ENCODE measurements at places on chromosomes 1 and 21. TPM values are rescaled to one million over a fixed set of nuclear protein-coding genes. Genes with fewer than 3 reads are reported as not detected.

GRCh38 chr21:14557413-14557812 is 11.3 kb upstream of the SAMSN1 start:
- no peaks in the 10 kb centered on the region for H3K36me3 ChIP-seq
- no peak for DNase-seq
- H3K4me1 ChIP-seq = peaks cover 15% of the 10 kb centered on the region

- peak; percentile 64 for DNase-seq
- H3K4me1 ChIP-seq = no peaks in the 10 kb centered on the region
- no peaks in the 10 kb centered on the region for H3K36me3 ChIP-seq
- H3K27ac ChIP-seq = no peak overlapping the region
Observed at GRCh38 chr1:44594871-44595735, 79.2 kb downstream of the TMEM53 start.

DNA sequence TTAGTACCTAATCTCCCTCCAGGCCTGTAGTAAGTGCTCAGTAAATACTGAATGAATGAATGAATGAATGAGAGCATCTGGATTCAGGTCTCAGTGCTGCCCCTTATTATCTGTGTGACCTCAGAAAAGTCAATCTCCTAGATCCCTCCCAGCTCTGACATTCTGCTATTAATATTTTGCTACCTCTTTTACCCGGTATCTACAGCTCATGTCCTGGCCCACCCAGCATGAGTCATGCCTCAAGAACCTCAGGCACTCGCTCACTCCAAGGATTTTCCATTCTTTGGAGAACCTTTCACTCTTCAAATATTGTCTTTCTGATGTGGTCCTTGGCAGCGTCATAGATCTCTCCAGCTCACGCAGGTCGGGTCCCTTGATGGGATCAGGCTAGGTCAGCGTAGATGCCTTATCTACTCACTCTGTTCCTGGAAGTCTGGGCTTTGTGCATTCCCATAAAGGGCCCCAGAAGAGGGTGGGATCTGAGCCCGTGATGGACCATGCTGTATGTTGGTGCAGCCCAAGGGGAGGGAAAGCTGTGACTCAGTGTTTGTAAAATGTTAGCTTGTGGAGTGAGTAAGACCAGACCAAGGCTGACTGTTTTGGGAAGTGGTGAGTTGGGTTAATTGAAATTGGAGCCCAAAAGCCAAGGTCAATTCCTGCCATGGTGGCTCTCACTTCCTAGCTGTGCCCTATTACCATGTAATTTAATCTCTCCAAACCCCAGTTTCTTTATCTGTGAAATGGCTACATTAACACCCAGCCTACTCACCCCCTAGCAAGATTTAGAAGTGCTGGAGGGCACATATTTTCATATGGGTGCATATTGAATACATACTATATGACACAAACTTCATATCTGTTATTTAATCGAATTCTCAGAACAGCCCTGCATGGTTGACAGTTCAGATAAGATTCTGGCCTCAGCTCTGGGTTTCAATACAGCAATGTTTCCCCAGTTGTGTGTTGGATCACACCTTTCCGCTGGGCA is 214.1 kb upstream of the USP24 start:
- no peak overlapping the region for H3K4me3 ChIP-seq
- H3K27me3 ChIP-seq = peaks cover 9% of the 10 kb centered on the region
- H3K4me1 ChIP-seq = no peaks in the 10 kb centered on the region
- no peak for DNase-seq

DNA sequence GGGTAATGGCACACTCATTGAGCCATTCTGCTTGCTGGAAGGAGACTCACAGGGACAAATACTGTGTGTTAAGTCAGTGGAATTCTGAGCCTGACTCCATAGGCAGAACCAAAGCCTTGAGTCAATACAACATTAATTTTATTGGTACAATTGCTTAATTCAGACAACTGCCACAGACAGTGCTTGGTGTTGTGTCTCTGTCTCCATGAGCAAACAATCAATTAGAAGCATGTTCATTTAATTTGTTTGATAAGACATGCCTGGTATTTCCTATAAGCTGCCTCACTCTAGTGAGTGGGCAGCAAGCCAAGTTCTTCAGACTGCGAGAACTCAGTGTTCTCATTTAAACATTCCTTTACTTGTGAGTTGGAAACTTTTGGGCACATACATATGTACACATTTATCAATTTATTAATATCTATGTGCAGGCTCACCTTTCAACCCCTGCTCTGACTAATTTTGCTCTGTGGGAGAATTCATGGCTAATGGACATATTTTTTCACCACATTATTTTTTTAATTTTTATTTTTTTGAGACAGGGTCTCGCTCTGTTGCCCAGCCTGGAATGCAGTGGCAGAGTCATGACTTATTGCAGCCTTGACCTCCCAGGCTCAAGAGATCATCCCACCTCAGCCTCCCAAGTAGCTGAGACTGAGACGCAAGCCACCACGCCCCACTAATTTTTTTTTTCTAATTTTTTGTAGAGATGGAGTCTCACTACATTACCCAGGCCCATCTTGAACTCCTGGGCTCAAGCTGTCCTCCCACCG is 4.5 kb upstream of the SRSF10 start:
- H3K4me1 ChIP-seq = peaks cover 7% of the 10 kb centered on the region
- H3K36me3 ChIP-seq = no peaks in the 10 kb centered on the region
- no peaks in the 10 kb centered on the region for H3K27me3 ChIP-seq
- no peak overlapping the region for H3K27ac ChIP-seq

DNA sequence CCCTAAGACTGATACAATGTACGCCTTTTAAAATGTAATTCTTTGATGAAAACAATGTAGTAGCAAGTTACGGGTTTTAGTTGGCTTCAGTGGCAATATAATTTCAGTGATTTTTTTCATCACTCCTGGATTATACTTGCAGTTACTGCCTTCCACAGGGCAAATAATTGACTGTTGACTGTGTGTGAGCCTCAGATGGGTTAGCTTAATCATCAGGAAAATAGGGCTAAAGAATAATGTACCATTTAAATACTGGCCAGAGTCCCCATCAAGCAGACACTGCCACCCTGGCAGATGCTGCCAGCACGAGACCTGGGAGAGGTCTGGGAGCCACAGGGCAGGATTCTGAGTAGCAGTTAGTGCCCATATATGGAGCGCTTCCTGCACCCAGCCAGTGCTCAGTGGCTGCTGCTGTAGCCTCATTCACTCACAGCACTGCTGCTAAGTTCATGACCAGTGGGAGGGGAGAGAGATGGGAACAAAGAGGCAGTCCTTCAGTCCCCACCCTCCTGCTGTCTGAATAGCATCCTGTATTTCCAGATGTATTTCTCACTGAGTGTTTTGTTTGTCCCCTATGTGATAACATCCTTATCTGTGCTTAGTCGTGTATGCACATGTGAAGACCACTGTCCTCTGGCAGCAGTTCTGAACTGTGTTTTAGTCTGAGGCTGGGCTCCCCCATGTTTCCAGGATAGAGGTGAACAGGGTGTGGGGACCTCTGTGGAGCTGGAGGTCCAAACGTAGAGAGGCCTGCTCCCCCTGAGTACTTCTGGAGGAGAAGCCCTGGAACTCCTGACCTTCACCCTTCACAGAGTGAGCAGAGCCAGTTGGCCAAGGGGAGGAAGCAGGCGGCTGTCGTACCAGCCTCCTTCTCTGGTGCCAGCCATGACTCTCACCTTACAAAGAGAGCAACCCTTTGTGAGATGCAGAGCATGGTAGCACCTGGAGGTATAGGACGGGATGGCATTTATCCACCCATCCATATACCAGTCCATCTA is 80.4 kb downstream of the ADARB1 start:
- H3K27me3 ChIP-seq = no peaks in the 10 kb centered on the region
- no peak overlapping the region for H3K4me3 ChIP-seq
- H3K36me3 ChIP-seq = no peaks in the 10 kb centered on the region
- H3K27ac ChIP-seq = no peak overlapping the region
- DNase-seq = no peak

DNA sequence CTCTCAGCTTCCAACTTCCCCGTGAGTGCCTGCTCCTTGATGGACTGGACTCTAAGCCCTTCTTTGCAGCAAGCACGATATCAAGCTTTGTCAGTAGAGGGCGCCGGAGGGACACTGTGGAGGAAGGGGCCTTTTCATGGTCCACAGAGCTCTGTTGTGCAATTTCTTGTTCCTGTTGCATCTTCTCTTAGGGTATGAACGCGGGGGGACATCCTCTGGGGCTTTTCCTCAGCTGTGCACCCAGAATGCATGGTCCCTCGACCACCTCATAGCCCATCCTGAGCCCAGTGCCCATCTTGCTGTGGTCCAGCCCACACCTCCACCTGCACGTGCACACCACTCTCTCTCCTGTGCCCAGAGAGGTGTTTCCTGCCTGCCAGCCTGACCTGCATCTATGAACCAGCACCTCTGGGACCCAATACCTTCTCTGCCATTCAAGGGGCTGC is 556.8 kb downstream of the PTPRU start:
- H3K27me3 ChIP-seq = no peaks in the 10 kb centered on the region
- H3K27ac ChIP-seq = no peak overlapping the region
- no peak overlapping the region for H3K4me3 ChIP-seq
- peak; percentile 5 for DNase-seq
- no peaks in the 10 kb centered on the region for H3K36me3 ChIP-seq

DNA sequence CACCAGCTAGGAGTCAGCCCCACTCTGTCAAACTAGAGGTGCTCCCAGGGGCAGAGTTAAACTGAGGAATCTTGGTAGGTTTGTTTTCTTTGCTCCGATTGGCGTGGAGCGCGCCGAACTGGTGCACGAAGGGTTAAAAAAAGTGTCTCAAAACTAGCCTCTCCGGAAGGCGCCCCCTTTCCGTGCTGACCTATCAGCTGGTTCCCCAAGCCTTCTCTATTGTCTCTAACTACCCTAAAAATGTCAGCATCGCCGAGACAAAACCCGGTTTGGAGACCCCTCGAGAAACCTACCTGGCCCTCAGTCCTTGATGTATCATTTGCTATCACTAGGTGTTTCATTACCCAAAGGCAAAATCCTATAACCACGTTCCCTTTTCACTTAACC is 2.2 kb downstream of the TGFB2 start:
- no peak overlapping the region for H3K27ac ChIP-seq
- no peaks in the 10 kb centered on the region for H3K36me3 ChIP-seq

- H3K4me3 ChIP-seq = no peak overlapping the region
- H3K27me3 ChIP-seq = no peaks in the 10 kb centered on the region
- H3K27ac ChIP-seq = no peak overlapping the region
Observed at GRCh38 chr1:55767171-55767570, 552.0 kb upstream of the USP24 start.

DNA sequence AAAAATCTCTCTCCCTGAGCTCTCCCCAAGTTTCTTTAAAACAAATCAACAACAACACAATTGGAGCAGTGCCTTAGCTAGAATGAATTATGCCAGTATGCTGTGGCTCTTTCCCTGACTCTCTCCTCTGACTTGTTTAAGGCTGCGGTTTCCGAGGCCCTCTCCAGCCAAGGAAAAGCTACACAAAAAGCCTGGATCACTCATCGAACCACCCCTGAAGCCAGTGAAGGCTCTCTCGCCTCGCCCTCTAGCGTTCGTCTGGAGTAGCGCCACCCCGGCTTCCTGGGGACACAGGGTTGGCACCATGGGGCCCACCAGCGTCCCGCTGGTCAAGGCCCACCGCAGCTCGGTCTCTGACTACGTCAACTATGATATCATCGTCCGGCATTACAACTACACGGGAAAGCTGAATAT is 1.9 kb downstream of the S1PR1 start:
- peak; percentile 84 for DNase-seq
- peak overlapping the region; percentile 64 for H3K4me3 ChIP-seq
- peaks cover 59% of the 10 kb centered on the region for H3K4me1 ChIP-seq
- H3K27me3 ChIP-seq = no peaks in the 10 kb centered on the region
- peak overlapping the region; percentile 71 for H3K27ac ChIP-seq
- H3K36me3 ChIP-seq = peaks cover 37% of the 10 kb centered on the region

GRCh38 chr1:156458181-156458503 is 42.4 kb downstream of the MEF2D start:
- H3K27me3 ChIP-seq = no peaks in the 10 kb centered on the region
- peaks cover 12% of the 10 kb centered on the region for H3K4me1 ChIP-seq
- DNase-seq = no peak
- no peak overlapping the region for H3K4me3 ChIP-seq

DNA sequence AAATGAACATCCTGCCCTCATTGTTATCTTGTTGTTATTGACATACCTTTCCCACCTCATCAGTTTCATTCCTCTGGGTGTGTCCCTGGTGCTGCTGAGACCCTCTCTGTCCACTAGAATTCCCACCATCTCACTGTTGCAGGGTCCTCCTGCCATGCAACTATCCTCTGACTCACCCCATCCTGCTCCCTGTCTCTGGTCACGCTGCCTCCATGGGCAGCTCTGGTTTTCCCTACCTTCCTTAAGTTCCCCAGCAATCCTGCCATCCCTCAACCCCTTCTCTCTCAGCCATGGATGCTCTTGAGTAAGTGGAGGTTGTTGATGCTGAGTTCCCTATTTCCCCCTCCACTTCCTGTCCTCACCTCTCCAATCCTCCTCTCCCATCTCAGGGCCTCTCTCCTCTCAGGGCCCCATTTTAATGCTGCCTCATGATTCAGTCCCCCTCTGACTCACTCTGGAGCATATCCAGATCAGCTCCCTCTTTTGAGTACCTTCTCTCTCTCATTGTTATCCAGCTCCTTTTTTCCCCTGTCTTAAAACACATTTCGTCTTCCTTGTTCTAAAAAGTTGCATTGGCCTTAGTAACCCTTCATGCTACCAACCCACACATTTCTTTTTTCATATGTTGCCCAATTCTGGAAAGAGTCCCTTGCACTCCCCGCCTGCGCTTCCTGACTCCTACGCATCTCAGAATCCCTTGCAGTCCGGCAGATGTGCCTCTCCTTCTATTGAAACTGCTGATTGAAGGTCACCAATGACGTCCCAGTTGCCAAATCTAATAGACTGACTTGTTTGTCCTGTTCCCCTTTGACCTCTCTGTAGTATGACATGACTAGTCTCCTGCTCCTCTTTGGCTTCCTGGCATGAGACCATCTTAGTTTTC is 92.0 kb downstream of the CNIH3 start:
- no peak for DNase-seq
- no peak overlapping the region for H3K4me3 ChIP-seq
- no peaks in the 10 kb centered on the region for H3K27me3 ChIP-seq
- H3K4me1 ChIP-seq = no peaks in the 10 kb centered on the region
- no peak overlapping the region for H3K27ac ChIP-seq

DNA sequence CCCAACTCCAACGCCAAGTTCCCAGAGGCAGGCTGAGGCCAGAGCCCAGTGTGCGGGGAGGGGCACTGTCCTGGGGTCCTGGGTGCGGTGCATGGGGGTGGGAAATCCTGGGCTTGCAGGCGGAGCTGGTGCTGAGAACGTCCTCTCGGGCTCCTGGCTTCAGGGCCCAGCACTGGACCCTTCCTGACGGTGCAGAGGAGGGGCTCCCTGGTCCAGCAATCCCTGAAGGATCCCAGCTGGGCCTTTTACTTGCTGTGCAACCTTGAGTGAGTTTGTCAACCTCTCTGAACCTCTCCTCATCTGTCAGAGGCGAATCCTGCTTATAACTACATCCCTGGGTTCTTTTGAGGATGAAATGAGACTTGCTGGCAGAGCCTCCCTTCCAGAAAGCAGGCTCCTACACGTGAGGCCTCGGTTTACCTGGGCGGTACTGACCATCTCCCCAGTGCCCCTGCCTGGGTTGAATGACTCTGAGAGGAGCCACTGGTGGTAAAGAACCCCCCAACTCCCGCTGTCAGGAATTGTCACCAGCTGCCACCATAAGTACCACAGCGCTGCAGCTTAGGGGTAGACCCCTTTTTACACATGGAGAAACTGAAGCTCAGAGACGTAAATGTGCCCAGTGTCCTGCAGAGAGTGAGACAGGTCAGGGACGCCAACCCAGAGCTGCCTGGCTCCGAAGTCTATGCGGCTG is 77.3 kb downstream of the DHRS3 start:
- peak overlapping the region; percentile 54 for H3K27ac ChIP-seq
- H3K36me3 ChIP-seq = no peaks in the 10 kb centered on the region
- DNase-seq = no peak
- H3K4me1 ChIP-seq = no peaks in the 10 kb centered on the region

GRCh38 chr1:75643460-75643859 is 32.5 kb upstream of the SLC44A5 start:
- H3K36me3 ChIP-seq = no peaks in the 10 kb centered on the region
- no peaks in the 10 kb centered on the region for H3K27me3 ChIP-seq
- no peak overlapping the region for H3K4me3 ChIP-seq
- H3K27ac ChIP-seq = no peak overlapping the region
- no peaks in the 10 kb centered on the region for H3K4me1 ChIP-seq

Gene RGS5
- 2.8 TPM for total RNA-seq

Gene SYTL1
- total RNA-seq = 21.9 TPM
